ENCODE measurements at places on chromosomes 13 and 19. TPM values are rescaled to one million over a fixed set of nuclear protein-coding genes. Genes with fewer than 3 reads are reported as not detected.

The GFY gene
- total RNA-seq: not detected

The APLP1 gene
- 2.5 TPM for total RNA-seq

The GPC5 gene
- 0.34 TPM for total RNA-seq

The JOSD2 gene
- total RNA-seq: 18.0 TPM

The ISYNA1 gene
- 69.7 TPM for total RNA-seq

The PLPPR3 gene
- total RNA-seq: not detected

The PSPN gene
- 1.1 TPM for total RNA-seq

The KLF12 gene
- total RNA-seq: 4.8 TPM

The ZNF584 gene
- total RNA-seq: 12.0 TPM

The CFAP97D2 gene
- not detected for total RNA-seq

The C1QTNF9 gene
- not detected for total RNA-seq

The FGF22 gene
- total RNA-seq: not detected

The KLK15 gene
- not detected for total RNA-seq

The FCGBP gene
- 0.74 TPM for total RNA-seq

The ATP8B3 gene
- 1.2 TPM for total RNA-seq

The SERP2 gene
- 1.4 TPM for total RNA-seq

GRCh38 chr13:106129273-106129672 is 406.2 kb downstream of the EFNB2 start:
- DNase-seq: no peak

DNA sequence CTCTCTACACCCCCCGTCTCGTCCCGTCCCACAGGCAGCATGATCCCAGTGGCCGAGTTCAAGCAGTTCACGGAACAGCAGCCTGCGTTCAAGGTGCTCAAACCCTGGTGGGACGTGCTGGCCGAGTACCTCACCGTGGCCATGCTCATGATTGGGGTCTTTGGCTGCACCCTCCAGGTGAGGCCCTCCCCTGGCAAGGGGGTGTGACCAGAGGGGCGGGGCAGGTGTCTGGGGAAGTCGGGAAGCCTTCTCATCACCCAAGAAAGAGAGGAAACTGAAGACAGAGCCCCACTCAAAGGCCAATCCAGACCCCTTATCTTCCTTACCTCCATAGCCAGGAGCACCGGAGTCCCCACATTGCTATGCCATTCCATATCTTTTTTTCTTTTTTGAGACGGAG is 7.3 kb downstream of the LRRC8E start:
- DNase-seq: no peak

GRCh38 chr19:19537075-19538048 is 703 bp upstream of the CILP2 start:
- no peak for DNase-seq

DNA sequence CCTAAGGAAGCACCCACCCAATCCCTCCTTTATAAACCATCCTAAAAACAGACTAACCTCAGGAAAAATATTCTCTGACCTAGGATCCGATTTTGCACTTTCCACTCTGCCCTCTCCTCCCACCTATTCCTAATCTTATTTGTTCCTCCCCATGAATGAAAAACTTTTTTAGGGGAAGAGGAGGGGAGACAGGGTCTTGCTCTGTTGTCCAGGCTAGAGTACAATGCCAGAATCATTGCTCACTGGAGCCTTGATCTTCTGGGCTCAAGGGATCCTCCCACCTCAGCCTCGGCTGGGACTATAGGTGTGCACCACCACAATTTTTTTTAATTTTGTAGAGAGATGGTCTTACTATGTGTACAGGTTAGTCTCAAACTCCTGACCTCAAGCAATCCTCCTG is 4.4 kb downstream of the ZNF564 start:
- DNase-seq: no peak

DNA sequence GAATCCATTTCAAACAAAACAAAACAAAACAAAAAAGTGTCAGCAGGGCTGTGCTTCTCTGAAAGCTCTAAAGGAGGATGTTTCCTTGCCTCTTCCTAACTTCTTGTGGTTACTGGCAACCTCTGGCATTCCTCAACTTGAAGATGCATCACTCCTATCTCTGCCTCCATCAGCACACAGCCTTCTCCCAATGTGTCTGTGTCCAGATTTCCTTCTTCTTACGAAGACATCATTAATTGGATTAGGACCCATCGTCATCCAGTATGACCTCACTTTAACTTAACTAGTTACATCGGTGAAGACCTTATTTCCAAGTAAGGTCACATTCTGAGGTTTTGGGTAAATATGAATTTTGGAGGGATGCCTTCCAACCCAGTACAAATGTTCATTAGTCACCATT is 33.8 kb upstream of the GTF2F2 start:
- no peak for DNase-seq

GRCh38 chr19:51784922-51785690 is 9.9 kb upstream of the FPR3 start:
- DNase-seq: no peak

DNA sequence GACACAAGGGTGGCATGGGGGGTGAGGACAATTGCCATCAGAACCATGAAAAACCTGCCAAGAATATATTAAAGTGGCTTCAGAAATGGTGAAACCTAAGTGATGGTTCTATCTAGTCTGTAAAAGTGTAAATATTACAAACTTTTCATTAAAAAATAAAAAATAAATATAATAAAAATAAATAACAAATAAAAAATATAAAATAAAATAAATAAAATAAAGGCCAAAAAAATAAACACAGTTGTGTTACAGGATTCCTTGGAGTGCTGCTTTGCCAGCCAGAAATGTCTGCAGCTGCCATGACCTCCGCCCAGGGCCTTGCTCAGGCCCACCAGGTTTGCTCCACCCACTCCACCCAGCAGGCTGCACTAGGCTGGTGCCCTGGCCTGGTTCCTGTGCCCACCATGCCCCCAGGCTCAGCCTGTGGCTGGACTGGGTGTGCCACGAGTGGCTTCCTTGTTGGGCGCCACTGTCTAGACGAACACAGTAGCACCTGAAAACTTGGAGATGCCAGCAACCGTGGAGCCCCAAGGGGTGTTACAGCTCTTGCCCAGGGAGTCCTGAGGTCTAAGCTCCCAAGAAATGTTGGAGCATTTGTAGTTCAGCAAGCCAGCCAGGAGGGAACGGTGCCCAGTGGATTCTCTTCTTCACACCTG is 20.9 kb downstream of the CCDC70 start:
- DNase-seq: no peak

DNA sequence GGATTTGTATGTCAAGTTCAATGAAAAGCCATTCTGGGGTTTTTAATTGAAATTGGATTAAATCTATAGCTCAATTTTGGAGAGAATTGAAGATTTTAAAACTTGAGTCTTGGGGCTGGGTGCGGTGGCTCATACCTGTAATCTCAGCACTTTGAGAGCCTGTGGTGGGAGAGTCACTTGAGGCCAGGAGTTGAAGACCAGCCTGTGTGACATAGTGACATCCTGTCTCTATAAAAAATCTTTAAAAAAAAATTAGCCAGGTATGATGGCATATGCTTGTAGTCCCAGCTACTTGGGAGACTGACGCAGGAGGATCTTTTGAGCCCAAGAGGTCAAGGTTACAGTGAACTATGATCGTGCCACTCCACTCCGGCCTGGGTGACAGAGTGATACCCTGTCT is 41.2 kb downstream of the VAV1 start:
- DNase-seq: no peak

- DNase-seq: no peak
Observed at GRCh38 chr13:88115976-88116375, 444.8 kb downstream of the SLITRK5 start.

- DNase-seq: peak; percentile 23
Observed at GRCh38 chr19:3672993-3673392, 27.3 kb downstream of the PIP5K1C start.

DNA sequence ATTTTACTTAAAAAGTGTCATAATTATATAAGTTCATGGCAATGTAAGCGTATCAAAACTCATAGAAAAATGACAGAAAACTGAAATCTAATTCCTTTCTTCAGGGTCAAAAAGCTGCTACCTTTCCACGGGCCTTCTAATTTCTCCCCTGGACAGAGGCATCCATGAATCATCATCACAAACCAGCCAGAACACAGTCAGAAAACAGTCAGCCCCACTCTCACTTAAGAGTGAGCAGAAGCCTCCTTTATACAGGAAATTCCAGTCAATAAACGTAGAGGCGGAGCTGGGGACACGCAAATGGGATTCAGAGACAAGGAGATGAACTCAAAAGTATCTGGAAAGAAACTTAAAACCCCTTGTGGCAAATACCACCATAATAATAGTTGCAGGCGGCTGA is 54.2 kb upstream of the ABCC4 start:
- DNase-seq: peak; percentile 69

- no peak for DNase-seq
Observed at GRCh38 chr19:54186934-54187381, 2.4 kb downstream of the MBOAT7 start.

GRCh38 chr13:45705918-45706317 is 3.8 kb downstream of the CBY2 start:
- no peak for DNase-seq

DNA sequence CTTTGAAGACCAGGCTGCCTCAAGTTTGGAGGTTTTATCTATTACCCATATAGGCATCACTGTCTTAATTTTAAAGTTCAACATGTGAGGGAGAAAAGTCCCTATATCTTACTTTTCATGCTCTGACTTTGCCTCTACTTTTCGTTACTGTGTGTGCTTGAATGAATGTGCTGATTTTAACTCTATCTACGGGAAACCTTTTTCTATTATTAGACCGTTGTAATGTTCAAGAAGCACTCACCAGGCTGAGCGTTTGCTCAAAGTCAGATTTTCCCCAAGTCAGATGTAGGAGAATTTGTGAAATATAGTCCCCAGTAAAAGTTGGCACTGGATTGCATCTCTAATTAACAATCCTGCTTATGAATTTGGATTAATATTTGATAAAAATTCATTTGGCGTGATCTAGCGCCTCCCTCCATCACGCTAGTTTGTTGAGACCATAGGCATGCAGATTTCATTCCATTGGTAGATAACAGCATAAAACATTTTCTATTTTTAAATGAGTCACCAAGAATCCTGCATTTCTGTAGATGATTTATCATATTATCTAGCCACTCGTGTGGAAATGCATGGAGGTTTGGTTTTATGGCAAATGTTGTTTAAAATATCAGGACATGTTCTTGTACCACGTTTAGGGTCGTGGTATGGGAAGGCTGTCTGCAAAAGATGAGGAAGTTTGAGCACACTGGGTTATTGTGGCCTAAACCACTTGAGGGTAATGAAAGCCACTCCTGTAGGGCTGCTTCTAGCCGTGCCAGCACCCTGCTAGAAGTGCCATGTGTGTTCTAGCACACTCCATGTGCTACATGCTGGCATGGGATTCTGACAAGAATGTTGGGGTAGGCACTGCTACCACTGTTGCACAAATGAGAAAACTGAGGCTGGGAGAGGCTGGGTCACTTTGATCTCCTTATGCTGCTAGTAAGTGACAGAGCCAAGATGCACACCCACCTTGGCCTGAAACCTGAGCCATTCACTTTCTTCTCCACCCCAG is 179.4 kb downstream of the FGF9 start:
- DNase-seq: no peak

GRCh38 chr19:13092158-13092543 is 10.5 kb downstream of the LYL1 start:
- no peak for DNase-seq

DNA sequence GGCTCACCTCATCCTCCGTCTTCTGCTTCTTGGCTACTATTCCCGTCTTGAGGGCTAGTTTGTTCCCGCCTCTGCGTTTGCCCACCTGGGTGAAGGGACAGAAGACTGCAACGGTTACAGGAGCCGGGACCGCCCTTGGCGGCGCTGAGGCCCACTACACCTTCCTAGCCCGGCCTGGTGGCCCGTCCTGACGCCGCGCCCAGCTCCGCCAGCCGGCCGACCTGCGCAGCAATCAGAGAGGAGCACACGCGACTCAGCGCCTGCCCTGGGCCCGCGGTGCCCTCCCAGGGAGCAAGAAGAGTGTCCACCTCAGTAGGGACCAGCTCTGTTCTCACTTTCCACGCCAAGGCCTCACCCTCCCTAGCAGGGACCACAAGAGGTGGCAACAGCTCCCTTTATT is 3.1 kb downstream of the TRIR start:
- DNase-seq: no peak

- no peak for DNase-seq
Observed at GRCh38 chr13:70162141-70162540, 53.9 kb upstream of the KLHL1 start.

DNA sequence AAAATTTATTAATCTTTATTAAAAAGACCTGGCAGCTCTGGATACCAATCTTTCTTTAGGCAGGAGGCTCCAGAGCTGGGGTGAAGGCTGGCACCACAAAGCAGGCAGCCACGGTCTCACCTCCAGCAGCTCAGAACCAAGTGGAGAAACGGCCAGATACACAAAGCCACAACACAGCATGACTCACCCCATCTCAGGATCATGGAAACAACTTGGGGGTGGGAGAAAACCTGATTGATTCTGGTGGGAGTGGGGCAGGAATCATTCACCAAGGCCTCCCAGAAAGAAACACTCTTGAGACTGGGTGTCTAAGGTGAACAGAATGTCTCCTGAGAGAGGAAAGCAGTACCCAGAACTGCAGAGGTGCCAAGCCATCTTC is 64.2 kb downstream of the CRYL1 start:
- peak; percentile 73 for DNase-seq

DNA sequence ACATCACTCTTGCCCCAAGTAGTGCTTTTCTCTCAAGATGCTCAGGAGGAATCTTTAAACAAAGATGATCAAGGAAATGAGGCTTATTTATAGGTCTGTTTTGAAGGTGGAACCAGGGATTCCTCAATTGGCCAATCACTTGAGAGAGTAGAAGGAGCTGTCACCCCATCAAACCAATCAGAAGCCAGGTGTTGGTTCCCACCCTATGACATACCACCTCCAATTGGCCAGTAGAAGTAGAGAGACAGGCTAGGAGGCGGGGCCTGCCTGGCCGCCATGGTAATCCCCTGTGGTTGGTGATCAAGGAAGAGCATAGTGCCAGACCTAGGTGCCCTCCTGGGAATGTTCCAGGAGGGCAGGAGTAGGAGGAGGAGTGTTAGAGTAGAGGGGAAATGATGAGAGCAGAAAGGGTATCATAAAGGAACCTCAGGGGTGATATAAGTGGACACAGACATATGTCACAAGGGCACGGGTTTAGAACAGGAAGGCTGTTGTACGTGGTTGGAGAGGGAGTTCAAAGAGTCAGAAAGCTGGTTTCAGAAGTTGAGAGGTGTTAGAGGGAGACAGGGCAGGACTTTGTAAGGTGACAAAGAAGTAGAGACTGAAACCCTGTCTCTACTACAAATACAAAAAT is 10.5 kb downstream of the PMIS2 start:
- peak; percentile 19 for DNase-seq

- no peak for DNase-seq
Observed at GRCh38 chr19:5789351-5789761, 1.6 kb downstream of the DUS3L start.

- DNase-seq: no peak
Observed at GRCh38 chr19:27709496-27709895, 1503.5 kb downstream of the UQCRFS1 start.

DNA sequence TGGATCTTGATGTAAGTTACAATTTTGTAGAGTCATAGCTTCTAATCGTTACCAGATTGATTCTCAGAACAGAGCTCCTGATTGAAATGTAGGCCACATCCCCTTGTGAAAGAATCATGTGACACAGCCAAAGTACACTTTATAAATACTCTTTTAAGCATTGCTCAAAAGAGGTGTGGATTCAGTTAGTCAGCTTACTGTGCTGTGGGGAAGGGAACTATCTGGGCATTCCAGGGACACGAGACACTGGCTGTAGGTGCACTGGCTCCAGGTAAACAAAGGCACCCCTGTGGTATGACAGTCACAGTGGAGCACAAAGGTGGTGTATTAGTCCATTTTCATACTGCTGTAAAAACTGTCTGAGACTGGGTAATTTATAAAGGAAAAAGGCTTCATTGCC is 222.8 kb downstream of the LIG4 start:
- DNase-seq: no peak

GRCh38 chr13:96821381-96821780 is 172.9 kb downstream of the OXGR1 start:
- DNase-seq: no peak

- peak; percentile 59 for DNase-seq
Observed at GRCh38 chr19:1105008-1105872, 1.4 kb downstream of the GPX4 start.

Measured in dermis blood vessel endothelial cell (primary cell).